ENCODE measurements at places on chromosomes 1 and 21.

DNA sequence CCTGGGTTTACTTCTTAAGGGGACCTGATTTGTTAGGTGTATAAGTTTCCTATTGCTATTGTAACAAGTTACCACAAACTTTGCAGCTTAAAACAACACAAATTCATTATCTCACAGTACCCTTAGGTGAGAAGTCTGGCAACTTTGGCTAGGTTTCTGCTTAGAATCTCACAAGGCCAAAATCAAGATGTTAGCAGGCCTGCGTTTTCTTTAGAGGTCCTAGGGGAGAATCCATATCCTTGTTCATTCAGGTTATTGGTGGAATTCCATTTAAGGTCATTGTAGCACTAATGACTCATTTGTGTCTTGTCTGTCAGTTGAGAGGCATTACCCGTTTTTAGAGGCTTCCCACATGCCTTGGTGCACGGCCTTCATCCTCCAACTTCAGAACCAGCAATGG, 8.2 kb upstream of the SH2D1B start:
- DNase-seq: no peak

- DNase-seq: no peak
These were observed 93.3 kb upstream of the ADAMTS5 start for GRCh38 chr21:27060190-27060589.

- no peak for DNase-seq
These were observed 69.6 kb downstream of the UBIAD1 start for GRCh38 chr1:11342621-11343032.

- DNase-seq: peak; percentile 71
These were observed at the start of gene NTRK1 for GRCh38 chr1:156860628-156861423. NTRK1 (plus strand) TSS chr1:156860865; CDS start chr1:156860935, 70 bp downstream.

DNA sequence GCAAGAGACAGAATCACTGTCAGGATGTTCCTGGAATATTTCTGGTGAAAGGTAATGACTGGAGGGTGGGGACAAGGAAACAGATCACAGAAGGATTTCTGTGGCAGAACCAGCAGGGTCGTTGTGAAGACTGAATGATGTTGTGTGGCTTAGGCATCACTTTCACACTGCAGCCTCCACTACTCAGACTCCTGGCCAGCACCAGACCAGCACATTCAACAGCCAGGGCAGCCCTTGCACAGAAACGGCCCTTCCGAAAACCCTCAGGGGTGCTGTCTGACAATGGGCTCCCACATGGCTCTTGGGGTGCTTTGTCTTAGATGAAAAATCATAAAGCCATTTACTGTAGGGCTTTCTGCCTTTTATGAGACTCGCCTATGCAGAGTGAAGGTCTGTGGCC, 3.8 kb upstream of the RAB7B start:
- no peak for DNase-seq

GRCh38 chr1:110135666-110136065, 14.6 kb upstream of the SLC6A17 start:
- no peak for DNase-seq

GRCh38 chr1:101847626-101848025, 149.1 kb downstream of the OLFM3 start:
- DNase-seq: no peak

GRCh38 chr1:114756949-114757454, 782 bp downstream of the CSDE1 start:
- DNase-seq: peak; percentile 45

DNA sequence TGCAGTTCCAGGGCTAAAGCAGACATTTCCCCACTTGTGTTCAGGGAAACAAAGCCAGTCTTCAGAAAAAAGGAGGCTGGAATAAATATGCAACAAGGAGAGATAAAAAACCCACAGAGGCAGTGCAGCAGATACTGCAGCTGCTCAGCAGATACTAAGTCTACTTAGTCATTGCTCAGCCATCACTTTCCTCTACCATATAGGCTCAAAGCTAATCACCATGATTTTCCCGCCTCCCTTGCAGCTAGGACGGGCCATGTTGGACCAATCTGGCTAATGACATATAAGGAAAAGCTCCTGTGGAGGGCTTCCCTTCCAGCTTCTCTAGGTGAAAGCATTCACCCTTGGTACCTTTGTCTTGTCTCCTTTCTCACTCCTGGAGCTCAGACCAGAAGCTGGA, 10.0 kb upstream of the EFHD2 start:
- no peak for DNase-seq

DNA sequence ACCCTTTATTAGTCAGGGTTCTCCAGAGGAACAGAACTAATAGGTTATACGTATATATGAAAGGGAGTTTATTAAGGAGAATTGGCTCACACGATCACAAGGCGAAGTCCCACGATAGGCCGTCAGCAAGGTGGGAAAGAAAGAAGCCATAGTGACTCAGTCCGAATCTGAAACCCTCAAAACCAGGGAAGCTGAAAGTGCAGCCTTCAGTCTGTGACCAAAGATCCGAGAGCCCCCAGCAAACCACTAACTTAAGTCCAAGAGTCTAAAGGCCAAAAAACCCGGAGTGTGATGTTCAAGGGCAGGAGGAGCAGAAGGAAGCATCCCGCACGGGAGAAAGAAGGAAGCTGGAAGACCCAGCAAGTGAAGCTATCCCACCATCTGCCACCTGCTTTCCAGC, 9.9 kb downstream of the IFNLR1 start:
- no peak for DNase-seq

GRCh38 chr1:236353813-236354212, 40.3 kb upstream of the EDARADD start:
- no peak for DNase-seq

- no peak for DNase-seq
These were observed 8.4 kb downstream of the FAAP20 start for GRCh38 chr1:2185880-2186855.

- DNase-seq: no peak
These were observed 92.0 kb downstream of the CRB1 start for GRCh38 chr1:197360068-197360467.

DNA sequence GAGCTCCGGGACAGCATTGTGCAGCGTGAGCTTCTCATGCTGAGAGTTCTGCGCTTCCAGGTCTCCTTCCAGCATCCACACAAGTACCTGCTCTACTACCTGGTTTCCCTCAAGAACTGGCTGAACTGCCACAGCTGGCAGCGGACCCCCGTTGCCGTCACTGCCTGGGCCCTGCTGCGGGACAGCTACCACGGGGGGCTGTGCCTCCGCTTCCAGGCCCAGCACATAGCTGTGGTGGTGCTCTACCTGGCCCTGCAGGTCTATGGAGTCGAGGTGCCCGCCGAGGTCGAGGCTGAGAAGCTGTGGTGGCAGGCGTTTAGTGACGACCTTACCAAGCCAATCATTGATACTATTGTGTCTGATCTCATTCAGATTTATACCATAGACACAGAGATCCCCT, 186.4 kb downstream of the NR5A2 start:
- no peak for DNase-seq

DNA sequence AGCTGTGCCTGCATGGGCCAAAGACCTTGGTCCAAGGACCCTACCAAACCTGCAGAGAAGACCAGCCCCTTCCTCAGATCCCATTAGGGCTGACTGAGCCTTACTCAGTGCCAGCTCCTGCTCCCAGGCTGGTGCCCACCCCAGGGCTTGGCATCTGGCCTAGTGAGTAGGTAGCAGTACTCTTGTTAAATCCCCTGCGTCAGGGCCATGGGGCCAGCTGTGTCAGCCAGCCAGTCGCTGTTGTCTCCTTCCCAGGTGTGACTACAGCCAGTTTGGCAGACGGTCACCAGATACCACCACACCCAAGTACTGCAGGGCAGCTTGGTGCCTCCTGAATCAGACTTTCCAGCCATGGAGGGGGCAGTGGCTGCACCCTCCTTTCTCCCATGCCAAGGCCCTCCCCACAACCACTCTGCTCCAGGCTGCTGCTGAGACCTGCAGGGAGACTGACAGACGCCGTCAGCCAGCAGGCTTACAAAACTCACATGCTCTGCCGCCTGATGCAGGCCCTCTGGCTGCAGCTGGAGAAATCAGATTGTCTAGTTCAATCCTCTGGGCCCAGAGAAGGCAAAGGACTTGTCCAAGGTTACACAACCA, 3.0 kb downstream of the TENT5B start:
- DNase-seq: no peak

GRCh38 chr1:100671601-100672000, 47.9 kb upstream of the VCAM1 start:
- DNase-seq: no peak

- DNase-seq: no peak
These were observed 2.2 kb downstream of the AJAP1 start for GRCh38 chr1:4656533-4657140.

GRCh38 chr1:210624722-210625121, 296.0 kb downstream of the HHAT start:
- no peak for DNase-seq

DNA sequence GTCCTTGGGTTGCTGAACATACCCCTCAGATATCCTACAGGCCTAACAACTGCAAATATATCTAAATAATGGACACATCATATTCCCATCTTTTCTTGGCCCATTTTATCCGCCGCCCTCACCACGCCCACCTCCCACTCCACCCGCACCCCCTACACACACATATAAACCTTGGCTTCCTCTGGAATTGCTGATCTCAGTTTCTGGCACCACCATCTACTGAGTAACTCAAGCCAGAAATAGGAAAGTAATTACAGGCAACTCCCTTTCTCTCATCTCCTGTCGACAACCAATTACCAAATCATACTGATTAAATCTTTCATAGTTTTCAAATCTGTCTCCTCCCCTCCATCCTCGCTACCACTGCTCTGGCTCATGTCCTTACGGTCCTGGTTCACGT, 4.7 kb downstream of the RGS8 start:
- no peak for DNase-seq

DNA sequence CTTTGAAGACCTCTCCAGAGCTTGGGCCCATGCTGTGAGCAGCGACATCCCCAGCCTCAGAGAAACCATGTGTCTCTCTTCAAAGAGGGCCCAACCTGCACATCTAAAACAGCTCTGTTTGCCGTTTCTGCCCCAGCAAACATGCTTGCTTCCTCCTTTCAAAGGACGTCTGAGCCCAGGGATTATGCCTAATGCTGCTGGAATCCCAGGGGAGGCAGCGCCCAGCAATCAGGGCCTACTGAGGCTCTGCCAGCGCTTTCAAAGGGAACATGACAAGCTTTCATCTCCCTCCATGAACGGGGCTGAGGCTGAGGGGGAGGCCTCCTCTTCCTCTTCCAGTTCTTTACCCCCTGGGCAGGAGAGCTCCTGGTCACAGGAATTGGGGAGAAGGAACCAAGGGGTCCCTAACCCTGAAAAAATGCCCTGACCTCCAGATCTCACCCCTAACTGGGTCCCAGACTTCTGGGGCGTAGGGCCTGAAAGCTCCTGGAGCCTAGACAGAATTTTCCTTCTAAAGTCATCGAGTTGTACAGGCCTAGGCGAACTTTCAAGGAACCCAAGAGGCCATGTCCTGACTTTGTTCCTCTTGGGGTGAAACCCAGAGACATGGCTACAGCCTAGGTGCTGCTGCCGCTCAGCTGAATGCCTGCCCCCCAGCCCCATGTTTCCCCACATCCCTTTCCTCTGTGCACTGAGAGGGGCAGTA, 13.4 kb upstream of the ASCL5 start:
- DNase-seq: no peak

DNA sequence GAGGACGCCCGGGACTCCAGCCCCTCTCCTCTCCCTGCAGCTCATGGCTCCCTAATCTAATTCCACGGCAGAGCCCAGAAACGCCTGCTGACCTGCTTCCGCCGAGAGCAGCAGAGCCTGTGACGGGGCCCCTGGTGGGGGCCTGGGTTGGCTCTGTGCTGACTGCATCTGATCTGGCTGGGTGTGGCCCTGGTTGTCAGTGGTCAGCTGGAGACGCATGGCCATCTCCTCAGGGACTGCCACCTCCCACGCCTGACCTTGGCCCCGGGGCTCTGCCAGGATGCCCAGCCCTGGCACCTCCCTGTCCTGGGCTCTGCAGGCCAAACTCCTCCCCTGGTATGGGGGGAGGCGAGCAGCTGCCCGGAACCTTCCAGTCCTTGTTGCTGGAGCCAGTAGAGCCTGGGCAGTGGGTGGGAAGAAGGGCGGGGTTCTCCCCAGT, 1.1 kb upstream of the PLCH2 start:
- DNase-seq: no peak

DNA sequence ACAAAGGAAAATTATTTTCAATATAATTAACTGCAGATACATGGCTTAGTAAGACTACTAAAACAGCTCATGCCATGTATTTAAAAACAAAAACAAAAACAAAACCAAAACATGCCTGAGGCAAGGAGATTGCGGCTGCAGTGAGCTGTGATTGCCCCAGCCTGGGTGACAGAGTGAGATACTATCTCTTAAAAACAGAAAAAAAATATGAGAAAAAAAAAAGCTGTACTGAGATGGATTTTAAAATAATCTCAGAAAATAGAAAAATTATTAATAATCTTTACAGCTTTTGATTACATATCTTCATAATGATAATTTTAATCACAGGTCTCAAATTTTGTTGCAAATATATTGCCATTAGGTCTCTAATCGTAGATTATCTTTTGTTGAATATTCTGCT, 24.0 kb upstream of the LIN9 start:
- no peak for DNase-seq

DNA sequence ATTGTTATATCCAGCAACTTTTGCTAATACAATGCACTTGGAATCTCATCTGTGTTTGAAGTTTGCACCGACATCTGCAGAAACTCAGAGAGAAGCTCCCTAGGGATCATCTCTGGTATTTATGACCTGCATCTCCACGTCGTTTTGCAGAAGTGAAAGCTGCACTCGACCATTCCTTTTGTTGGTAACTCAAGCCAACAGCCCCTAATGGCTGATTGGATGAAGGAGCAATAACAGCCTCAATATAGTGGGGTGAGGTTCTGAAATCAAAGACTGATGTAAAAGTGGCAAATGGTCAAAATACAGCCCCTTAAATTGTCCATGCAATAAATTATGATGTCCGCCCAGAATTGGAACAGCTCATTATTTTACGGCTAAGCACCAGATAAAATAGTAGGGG, 344.2 kb upstream of the KAZN start:
- peak; percentile 21 for DNase-seq

DNA sequence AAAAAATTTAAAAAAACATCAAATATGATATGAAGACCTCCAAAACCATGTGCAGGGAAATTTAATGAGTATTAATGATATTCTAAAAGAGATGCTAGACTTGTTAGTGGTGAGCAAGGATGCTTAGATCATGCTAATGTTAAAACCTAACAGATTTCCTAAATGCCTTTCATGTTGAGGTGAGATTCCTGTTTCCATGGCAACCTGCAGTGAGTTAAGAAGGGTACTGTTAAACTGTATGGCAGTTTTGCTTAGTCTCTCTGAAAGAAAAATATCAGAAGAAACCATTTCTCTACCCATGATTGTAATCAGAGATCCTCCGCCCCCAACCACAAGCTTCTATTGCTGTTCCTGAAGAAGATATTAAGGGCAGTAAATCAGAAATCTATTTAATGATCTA, 321.6 kb upstream of the LRRC7 start:
- no peak for DNase-seq

GRCh38 chr1:32223683-32224082, 1.5 kb downstream of the EIF3I start:
- no peak for DNase-seq

GRCh38 chr1:164602480-164603093, 43.6 kb downstream of the PBX1 start:
- peak; percentile 76 for DNase-seq
